GM23338 (cell line): ENCODE measurements at places on chromosomes 5 and 9. TPM values are rescaled to one million over a fixed set of nuclear protein-coding genes. Genes with fewer than 3 reads are reported as not detected.
A peak's percentile ranks its signal among the peaks of the same experiment; 100 is the strongest.

C5orf58 gene
- total RNA-seq: 1.0 TPM in 1 of 2 replicates, not detected in the other

DNA sequence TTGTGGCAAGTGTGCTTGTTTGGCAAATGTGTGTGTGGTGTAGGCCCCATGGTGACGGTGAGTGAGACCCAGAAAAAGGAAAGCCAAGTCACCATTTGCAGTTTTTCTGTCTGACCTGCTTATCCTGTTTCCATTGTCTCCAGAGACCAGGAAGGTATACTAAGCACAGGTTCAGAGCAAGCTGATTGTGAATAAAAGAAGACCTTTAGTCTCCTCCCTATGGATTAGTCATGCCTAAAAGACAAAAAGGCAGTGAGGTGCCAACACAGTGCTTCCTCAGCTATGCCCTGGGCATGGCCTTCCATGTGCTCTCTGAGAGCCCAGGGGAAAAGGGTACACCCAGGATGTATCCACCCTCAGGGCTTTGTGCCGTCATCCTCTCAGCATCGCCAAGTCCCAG, 49.2 kb upstream of the SHOC1 start:
- no peaks in the 10 kb centered on the region for H3K36me3 ChIP-seq
- DNase-seq: no peak
- H3K27ac ChIP-seq: no peak overlapping the region
- H3K4me3 ChIP-seq: no peak overlapping the region

LRRC19 gene
- total RNA-seq: not detected in 2 replicates

PDE8B gene
- 0.45 and 0.54 TPM in 2 replicates for total RNA-seq

DNA sequence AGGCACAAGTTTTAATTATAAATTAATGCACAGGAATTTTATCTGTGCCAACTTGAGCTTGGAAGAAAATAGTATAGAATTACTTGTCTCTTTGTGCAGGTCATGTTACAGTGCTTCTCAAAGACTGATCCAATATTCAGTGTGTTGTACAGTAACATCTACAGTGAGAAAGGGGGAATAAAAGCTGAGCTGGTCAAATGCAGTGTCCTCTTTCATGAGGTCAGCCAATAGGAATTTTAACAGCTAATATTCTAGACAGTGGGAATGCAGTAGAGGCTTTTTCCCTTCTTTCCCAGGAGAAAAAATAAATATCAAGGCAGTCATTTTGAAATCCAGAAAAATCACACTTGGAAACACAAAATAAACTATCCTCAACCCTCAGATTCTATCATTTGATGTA, 95.7 kb upstream of the ITGA1 start:
- DNase-seq: no peak
- peaks cover 35% of the 10 kb centered on the region for H3K4me1 ChIP-seq
- H3K4me3 ChIP-seq: no peak overlapping the region
- H3K36me3 ChIP-seq: no peaks in the 10 kb centered on the region
- H3K27me3 ChIP-seq: no peaks in the 10 kb centered on the region
- H3K27ac ChIP-seq: no peak overlapping the region

TTLL11 gene
- 1.4 and 1.7 TPM in 2 replicates for total RNA-seq

DNA sequence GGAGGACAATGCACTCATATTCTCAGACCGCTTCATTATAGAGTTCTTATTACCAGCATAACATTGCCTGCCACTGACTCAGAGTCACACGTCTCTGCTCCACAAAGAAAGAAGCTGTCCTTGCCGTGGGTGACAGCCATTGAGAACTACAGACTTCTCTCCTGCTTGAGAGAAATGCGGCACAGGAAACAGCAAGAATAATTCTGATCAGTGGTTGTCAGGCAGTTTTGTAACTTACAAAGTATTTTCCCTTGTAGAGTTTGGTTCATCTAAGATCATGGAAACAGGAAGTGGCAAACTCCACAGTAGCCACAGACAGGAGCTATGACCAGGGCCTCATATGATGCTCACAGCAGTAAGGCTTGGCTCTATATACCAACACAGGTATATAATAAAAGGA, 47.0 kb downstream of the KCNV2 start:
- peaks cover 40% of the 10 kb centered on the region for H3K4me1 ChIP-seq
- 0 out of 2 replicates have a peak overlapping the region, but pooled peaks have one; percentile 23 for H3K27ac ChIP-seq
- H3K4me3 ChIP-seq: no peak overlapping the region
- DNase-seq: no peak
- no peaks in the 10 kb centered on the region for H3K27me3 ChIP-seq
- no peaks in the 10 kb centered on the region for H3K36me3 ChIP-seq

PITX1 gene
- not detected in 2 replicates for total RNA-seq

- H3K27ac ChIP-seq: no peak overlapping the region
- peaks cover 18% of the 10 kb centered on the region for H3K4me1 ChIP-seq
- no peaks in the 10 kb centered on the region for H3K27me3 ChIP-seq
- H3K36me3 ChIP-seq: no peaks in the 10 kb centered on the region
These were observed 300.0 kb downstream of the PDE4D start for GRCh38 chr5:59593439-59594007.

OR1J2 gene
- not detected in 2 replicates for total RNA-seq

TNPO1 gene
- 197 and 224 TPM in 2 replicates for total RNA-seq

DNA sequence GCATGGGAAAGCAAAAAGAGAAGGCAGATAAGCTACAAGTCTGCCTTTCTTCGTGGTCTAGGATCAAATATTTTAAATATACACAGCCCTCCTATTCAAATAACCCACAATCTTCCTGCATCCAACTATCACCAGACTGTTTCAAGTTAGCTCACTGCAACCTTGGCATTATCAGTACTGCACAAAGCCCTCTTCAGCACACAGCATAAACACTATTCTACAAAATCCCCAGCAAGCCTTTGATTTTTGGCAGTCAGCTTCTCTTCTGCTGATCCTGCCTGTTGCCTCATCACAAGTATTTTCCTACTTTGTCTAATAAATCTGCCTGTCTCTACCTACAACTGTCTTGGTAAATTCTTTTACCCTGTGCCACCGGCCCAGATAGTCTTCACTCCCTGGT, 142.9 kb downstream of the COX7C start:
- no peaks in the 10 kb centered on the region for H3K27me3 ChIP-seq
- H3K27ac ChIP-seq: no peak overlapping the region
- no peaks in the 10 kb centered on the region for H3K36me3 ChIP-seq
- no peaks in the 10 kb centered on the region for H3K4me1 ChIP-seq
- H3K4me3 ChIP-seq: no peak overlapping the region

GRCh38 chr5:38535248-38535750, 21.1 kb downstream of the LIFR start:
- H3K27ac ChIP-seq: no peak overlapping the region
- H3K4me3 ChIP-seq: no peak overlapping the region
- no peaks in the 10 kb centered on the region for H3K36me3 ChIP-seq
- no peak for DNase-seq
- H3K27me3 ChIP-seq: no peaks in the 10 kb centered on the region
- H3K4me1 ChIP-seq: peaks cover 34% of the 10 kb centered on the region

DNA sequence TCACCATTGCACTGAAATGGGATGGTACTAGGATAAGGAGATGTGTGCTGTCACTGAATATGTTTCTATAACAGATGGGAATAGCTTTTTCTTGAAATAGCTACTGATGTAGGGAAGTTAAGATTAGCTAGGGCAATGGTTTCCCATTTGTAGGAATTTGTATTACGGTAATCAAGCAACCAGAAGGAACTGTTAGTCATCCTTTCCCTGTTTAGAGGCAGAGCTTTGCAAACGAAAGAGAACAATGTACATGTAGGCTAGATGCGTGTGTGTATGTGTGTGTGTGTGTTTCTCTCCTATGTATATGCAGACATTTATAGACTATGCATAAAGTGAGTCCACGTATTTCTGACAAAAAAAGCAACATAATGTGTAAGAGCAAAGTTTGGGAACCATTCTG, 171.9 kb upstream of the GRIA1 start:
- no peak overlapping the region for H3K4me3 ChIP-seq
- H3K36me3 ChIP-seq: no peaks in the 10 kb centered on the region
- H3K4me1 ChIP-seq: no peaks in the 10 kb centered on the region
- no peaks in the 10 kb centered on the region for H3K27me3 ChIP-seq
- no peak for DNase-seq

NDOR1 gene
- 25.4 and 38.1 TPM in 2 replicates for total RNA-seq

GRCh38 chr5:116084287-116084691, 536 bp upstream of the COMMD10 start:
- H3K36me3 ChIP-seq: no peaks in the 10 kb centered on the region
- no peaks in the 10 kb centered on the region for H3K27me3 ChIP-seq
- H3K4me1 ChIP-seq: peaks cover 14% of the 10 kb centered on the region
- peak overlapping the region; percentile 22 for H3K27ac ChIP-seq
- peak; percentile 48 for DNase-seq

- no peaks in the 10 kb centered on the region for H3K4me1 ChIP-seq
- DNase-seq: no peak
- no peaks in the 10 kb centered on the region for H3K36me3 ChIP-seq
- no peaks in the 10 kb centered on the region for H3K27me3 ChIP-seq
- H3K4me3 ChIP-seq: no peak overlapping the region
These were observed 91.0 kb downstream of the PDE8B start for GRCh38 chr5:77301447-77301883.

KIF24 gene
- 4.4 and 4.7 TPM in 2 replicates for total RNA-seq
